ENCODE measurements at places on chromosomes 11 and 22.

DNA sequence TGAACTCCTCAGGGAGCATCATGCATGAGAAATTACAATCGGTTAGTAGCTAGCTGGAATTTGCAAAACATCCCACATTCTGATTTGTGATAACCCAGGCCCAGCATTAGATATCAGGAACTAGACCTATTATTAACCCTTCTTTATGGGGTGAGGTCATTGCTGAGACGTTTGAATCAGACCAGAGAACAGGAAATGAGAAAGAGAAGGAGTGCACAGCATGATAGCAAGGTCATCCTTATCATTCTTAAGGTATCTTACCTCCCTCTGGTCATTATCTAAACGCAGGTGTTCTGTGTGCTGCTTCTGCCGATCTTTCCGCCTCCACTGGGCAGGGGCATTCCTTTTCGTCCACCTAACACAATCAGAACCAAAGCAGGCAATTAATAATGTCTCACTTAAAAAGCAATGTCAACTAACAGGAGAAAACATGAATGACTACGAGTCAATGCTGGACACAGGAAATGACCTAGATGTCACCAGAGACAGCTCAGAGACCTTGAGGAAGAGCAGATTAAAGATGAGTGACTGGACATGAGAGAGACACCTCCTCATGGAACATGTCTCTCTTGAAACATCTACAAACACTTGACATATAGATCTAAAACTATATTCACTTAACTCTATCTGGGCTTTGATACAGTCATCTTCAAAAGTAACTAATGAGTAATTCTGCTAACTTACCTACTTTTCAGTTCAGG is 78.3 kb upstream of the SCUBE2 start:
- no peak for DNase-seq

- no peak for DNase-seq
Observed at GRCh38 chr22:16915701-16916100, 90.5 kb upstream of the XKR3 start.

DNA sequence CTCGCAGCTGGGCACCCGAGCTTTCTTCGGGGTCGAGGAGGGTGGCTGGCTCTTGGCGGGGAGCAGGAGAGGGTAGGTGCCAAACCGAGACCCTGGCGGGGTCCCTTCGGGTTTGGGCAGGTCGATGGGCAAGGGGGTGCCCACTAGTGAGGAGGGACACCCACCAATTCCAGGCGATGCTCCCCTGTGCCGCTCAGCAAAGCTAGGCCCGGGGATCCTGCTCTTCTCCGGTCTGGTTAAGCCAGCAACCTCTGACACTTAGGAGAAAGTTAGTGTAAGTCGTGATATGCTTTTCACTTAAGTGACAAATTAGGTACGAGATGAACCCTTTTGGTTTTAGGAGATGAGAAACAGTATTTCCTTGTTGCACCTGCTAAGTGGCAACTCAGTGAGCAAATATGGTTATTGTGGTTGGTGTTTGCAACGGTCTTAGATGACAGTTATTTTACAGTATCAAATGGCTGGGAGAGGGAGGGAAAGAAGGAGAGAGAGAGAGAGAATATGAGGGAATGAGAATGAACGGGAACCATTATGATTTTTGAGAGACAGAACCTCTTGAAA is 565 bp downstream of the NUCB2 start:
- peak; percentile 61 for DNase-seq

- DNase-seq: no peak
Observed at GRCh38 chr11:35912883-35913624, 30.8 kb upstream of the LDLRAD3 start.

GRCh38 chr11:35584321-35584720 is 33.9 kb upstream of the FJX1 start:
- DNase-seq: peak; percentile 76

DNA sequence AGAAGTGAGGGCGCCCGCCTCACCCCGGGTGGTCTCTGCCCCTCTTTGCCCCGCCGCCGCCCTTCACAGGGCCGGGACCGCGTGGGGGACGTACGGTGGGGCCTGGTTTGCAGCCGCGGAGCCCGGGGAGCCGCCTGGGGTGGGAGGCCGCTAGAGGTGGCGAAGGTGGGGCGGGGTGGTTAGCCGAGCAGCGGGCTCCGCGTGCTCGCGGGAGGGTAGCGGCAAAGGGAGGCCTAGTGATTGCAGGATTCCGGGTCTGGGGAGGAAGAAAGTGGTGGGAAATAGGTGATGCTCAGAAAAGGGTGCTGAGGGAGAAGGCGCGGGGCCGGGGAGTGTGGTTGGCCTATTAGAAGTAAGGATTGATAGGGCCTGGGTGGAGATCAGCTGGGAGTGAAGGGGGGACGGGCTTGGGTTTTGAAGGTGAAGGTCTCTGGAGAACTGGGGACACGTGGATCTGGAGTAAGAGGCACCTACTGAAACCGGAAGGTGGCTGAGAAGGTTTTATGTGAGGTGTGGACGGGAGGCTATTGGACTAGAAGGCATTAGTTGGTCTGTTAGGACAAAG is 571 bp downstream of the FAR1 start:
- no peak for DNase-seq

DNA sequence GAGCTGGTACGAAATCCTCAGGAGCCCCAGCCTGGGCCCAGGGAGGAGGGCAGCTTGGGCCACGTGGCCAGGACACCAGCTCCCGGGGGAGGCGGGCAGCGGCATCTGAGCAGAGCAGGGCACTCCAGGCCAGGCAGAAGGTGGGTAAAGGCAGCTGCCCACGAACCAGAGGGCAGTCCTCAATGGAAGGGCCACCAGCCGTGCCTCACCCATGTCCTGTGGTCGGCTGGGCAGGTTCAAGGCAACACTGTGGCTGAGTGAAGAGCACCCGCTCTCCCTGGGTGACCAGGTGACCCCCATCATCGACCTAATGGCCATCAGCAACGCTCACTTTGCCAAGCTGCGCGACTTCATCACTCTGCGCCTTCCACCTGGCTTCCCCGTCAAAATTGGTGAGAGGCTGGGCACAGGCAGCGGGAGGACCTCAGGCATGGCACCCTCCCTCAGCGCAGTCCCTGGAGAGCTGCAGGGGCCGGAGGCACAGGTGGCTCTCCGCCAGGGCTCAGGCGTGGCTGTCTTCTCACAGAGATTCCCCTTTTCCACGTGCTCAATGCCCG is 2.5 kb upstream of the SSH3 start:
- DNase-seq: no peak

- DNase-seq: no peak
Observed at GRCh38 chr11:1831338-1832210, 3.2 kb upstream of the SYT8 start.
